Bronchial epithelial cell (primary cell): ENCODE measurements at places on chromosomes 1 and 21.

DNA sequence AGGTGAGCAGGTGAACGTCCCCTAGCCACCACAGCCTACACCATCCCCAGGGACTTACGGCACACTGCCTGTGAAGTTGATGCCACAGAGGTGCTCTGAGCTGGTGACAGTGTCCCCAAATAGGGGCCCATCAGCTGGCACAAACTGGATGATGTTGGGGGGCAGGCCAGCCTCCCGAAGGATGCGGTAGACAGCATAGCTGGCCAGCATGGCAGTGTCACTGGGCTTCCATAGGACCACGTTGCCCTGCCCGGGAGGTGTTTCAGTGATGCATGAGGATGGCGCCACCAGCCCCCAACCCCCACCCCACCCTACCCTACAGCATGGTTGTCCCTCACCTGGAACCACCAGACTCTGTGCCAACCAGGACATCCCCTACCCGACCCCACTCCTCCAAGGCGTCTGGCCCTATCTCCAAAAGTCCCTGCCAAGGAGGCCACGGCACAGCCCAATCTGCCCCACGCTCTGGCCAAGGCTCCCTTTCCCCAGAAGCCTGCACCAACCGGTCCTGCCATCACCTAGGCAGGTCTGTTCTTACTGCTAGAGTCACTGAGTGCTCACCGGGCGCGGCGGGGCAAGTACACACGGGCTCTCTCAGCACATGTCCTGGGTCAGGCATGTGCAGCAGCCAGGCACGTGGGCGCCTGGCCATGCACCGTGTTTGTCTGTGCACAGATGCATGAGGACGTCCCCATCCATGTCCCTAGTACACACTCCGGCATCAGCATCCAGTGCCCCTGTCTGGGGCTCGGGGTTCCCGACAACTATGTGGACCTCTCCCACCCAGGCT lies 20.5 kb downstream of the ALDH4A1 start:
- peak; percentile 58 for DNase-seq

DNA sequence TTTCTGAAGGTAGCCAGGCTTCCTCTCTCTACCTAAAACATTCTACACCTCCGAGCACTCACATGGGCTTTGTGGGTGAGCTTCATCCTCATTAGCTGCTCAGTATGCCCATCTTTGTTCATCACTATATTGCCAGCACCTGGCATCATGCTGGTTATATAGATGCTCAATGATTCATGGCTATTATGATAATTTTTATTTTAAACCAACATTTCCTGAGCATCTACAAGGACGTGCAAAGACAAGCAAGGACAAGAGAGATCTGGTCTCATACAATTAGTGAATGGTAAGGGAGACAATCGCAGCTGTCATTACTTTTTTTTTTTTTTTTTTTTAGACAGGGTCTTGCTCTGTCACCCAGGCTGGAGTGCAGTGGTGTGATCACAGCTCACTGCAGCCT lies 11.3 kb upstream of the QSOX1 start:
- DNase-seq: peak; percentile 51

DNA sequence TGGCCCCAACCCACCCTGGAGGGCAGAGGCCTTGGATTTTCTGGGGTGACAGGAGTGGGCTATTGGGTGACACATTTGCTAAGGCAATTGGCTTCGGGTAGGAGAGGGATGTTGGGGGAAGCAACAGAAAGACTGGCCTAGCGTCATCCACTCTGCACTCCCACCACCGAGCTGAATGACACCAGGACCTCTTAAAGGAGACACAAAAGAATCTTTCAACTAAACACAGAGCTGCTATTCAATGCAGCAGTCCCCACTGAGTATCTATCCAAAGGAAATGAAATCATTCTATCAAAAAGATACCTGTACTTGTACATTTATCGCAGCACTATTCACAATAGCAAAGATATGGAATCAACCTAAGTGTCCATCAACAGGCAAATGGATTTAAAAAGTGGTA lies 6.2 kb downstream of the TFF2 start:
- DNase-seq: no peak

GRCh38 chr1:31033598-31033997 lies 31.9 kb downstream of the PUM1 start:
- DNase-seq: no peak

GRCh38 chr1:160222546-160222945 lies 17.4 kb downstream of the PEA15 start:
- no peak for DNase-seq

- DNase-seq: peak; percentile 43
These were observed 96.4 kb downstream of the RUNX1 start for GRCh38 chr21:34952701-34953100.

DNA sequence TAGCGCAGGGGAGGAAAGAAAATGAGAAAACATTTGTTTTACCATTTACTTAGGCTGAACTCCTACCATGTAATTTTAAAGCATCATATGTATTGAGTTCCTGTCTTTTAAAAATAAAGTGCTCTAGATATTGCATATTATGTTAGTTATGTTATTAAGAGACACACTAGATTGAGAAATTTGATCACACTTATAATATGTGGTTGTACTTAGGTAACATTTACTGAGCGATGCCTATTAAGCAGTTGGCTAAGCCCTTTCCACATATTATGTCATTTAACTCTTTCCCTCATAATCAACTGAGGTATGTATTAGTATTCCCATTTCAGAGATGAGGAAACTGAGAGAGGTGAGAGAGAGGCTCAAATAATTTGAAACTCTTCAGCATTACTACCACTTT lies 4.5 kb upstream of the LRRC8D start:
- no peak for DNase-seq

- DNase-seq: peak; percentile 96
These were observed 68.9 kb downstream of the CDC7 start for GRCh38 chr1:91569411-91570119.

DNA sequence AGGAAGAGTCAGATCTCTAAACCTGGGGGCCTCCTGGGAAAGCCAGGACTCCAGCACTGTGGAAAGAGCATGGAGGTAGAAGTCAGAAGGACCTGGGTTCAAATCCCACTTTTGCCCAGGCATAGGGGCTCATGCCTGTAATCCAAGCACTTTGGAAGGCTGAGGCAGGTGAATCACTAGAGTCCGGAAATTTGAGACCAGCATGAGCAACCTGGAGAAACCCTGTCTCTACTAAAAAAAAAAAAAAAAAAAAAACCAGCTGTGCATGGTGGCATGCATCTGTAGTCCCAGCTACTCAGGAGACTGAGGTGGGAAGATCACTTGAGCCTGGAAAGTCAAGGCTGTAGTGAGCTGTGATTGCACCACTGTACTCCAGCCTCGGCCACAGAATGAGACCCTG lies 31.8 kb downstream of the LDLRAP1 start:
- peak; percentile 67 for DNase-seq
